LoVo (cell line): ENCODE measurements at places on chromosomes 2 and 18.

DNA sequence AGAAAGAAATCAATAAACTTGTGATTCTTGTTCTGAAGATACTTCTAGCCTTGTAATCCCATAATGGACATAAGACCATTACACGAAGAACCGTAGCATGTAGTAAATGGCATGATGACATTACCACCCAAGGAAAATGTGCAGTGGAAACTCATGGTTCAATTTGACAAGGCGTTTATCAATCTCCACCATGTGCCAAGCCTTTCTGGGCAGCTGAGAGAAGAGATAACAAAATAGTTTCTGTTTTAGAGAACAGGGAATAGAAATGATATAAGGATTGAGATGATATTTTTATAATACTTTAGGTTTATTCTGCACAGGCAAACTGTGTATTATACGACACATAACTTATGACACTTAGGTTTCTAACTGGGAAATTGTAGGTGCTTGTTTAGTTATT is 19.2 kb downstream of the ABI2 start:
- DNase-seq, result no peak

- DNase-seq, result no peak
Measured at GRCh38 chr2:234099266-234099665, 48.8 kb downstream of the SPP2 start.

DNA sequence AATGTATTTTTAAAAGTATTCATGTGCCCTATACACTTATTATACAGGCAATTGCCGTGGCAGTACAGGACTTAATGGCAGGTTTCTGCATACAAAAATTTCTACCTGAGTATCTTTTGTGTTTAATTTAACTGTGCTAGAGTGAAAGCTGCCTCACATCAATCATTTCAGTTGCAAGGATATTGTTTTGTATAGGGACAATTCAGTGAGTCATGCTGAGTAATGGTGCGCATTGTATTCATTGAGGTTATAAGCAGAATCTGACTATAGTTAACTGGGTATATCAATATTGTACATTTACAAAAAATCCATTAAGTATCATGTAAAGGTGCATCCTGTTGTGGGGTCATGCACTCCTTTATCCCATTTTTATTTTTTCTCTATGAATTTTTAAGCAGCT is 121.5 kb downstream of the GCA start:
- no peak for DNase-seq

DNA sequence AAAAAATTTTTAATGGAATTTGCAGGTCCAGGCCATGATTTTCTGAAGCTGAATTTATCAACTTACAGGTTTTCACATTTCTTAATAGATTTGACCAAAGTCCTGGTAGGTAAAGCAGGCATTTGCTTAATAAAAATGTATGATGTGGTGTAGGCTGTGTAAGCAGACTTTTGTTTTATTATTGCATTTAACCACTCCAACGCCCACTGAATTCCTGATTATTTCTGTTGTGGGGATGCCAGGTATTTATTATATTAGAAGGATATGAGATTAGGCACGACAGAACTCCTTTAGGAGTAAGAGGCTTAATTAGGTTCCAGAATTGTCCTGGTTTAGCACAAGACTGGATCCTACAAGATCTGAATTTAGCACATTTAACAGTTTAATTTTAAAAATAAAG is 111.1 kb downstream of the ADCYAP1 start:
- DNase-seq, result no peak

DNA sequence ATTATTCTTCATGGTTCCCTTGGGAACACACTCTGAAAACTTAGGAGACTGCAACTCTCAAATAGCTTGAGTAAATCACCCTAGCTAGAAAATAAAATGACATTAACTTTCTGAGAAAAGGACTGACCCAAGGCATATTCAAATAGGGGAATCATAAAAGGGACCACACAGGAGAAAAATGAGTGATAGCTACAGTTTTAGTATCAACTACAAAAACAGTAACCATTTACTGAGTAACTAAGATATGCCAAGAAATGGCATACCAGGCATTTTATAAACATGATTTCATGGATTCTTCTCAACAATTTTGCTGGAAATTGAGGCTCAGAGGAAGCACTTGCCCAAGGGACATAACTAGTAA is 84.5 kb downstream of the AFF3 start:
- DNase-seq, result no peak

GRCh38 chr2:227106845-227107759 is 56.9 kb downstream of the COL4A4 start:
- DNase-seq, result peak; percentile 56

GRCh38 chr18:79472176-79472575 is 76.4 kb downstream of the NFATC1 start:
- DNase-seq, result no peak

- DNase-seq, result no peak
Measured at GRCh38 chr2:17166506-17166905, 351.7 kb downstream of the RAD51AP2 start.

- DNase-seq, result no peak
Measured at GRCh38 chr2:85714841-85715240, 20.7 kb downstream of the GNLY start.

DNA sequence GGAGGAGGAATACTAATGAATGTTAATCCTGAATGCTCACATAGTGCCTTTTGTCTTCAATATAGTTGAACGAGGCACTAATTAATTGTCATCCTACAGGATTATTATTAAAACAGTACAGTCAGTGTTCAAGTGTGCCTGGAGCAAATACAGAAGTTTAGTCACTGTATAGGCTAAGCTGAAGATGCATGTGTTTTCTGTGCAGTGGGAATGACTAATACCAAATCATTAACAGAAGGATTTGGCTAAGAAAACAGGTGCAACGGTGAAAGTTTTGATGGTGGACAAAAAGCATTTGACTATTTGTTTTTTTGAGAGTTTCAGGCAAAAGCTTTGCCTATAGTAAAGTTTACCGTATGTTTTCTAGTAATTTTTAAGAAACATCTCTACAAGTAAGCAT is 62.8 kb downstream of the DCC start:
- DNase-seq, result no peak

DNA sequence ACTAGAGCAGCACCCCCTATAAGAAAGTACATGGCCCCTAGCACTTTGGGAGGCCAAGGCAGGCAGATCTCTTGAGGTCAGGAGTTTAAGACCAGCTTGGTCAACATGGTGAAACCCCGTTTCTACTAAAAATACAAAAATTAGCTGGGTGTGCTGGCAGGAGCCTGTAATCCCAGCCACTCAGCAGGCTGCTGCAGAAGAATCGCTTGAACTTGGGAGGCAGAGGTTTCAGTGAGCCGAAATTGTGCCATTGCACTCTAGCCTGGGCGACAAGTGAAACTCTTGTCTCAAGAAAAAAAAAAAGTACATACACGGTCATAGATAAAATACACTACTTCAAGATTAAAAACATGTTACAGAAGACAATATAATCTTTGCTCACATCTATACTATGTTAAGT is 63.8 kb downstream of the RAPH1 start:
- DNase-seq, result no peak

- DNase-seq, result no peak
Measured at GRCh38 chr2:128442891-128443302, 124.2 kb upstream of the HS6ST1 start.

DNA sequence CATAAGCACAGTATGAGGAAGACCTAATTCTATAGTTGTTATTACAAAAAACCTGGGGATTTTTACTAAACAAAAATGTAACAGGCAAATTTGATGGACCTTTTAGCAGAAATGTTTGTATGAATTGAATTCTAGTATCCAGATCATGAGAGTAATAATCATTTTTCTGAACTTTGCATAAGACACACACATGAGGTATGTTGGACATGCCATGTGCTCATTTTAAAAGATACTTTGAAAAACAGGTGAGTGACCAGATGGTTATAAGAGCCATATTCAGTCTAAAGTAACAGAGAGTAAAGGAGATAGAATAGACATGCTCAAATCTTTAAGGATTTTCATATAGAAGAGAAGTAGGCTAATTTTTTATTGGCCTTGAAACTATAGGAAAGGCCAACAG is 663.6 kb downstream of the NRXN1 start:
- DNase-seq, result no peak

- DNase-seq, result no peak
Measured at GRCh38 chr2:10499911-10500521, 51.9 kb upstream of the ODC1 start.

DNA sequence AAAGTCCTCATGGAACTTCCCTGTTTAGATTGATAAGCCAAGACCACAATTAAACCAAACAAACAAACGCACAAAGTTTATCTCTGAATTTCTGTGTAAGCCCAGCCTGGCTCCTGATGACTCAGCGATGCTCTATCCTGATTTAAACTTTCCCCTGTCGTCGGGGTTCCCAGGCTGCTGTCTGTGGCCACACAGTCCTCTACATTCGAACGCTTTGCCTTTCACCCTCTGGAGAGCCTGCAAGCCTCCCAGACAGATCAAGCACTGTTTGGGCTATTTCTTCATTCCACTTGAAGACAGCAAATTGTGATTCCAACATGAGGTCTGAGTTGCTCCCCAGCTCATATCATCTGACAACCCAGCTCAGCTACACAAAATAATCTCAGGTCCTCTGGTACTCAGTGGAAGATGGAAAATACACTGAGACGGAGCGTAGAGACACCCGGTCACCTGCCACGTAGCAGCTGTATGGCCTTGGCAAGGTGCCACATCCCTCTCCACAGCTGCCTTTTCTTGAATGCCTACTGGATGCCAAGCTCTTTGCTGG is 51.2 kb downstream of the CYRIA start:
- no peak for DNase-seq

DNA sequence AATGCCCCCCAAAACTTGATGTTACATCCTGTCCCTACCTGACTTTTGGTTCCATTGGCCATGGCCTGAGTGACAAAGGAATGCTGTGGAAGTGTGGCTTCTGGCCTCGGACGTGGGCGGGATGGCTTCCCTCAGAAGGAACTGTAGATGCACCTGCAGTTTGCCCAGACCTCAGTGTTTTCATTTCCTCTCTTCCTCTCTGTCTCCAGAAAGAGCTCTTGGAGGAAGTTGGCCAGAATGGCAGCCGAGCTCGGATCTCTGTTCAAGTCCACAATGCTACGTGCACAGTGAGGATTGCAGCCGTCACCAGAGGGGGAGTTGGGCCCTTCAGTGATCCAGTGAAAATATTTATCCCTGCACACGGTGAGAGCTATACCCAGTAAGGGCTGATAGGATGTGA is 61.0 kb upstream of the TMEM87B start:
- DNase-seq, result no peak

DNA sequence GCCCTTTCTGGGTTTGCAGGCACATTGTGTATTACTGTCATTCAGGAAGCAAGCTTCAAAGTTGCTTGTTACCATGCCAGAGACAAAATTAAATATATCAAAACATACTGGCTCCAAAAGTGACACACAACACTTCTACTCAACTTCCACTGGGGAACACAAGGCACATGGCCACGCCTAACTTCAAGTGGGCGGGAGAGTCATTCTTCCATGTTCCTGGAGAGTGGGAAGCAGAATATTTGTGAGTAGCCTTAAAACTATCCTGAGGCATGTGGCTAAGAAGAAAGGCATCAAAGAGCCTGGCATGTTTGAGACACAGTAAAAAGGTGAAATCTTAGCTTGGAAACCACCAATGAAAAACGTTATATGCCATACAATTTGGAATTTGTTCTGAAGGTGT is 90.5 kb upstream of the TACR1 start:
- DNase-seq, result no peak

DNA sequence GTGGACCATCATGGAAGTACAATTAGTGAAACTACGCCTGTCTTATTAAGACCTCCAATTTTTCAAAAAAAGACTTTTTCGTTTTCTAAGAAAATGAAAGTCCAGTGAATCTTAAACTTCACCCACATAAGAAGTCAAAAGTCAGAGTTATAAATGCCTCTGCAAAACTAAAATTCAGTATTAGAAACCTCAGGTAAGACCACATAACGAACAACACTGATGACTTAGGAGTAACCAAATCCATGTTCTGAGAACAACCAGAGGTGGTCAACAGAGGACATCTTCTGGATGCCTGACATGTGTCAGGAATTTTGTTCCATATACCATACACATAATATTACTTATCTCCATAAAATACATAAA is 62.4 kb downstream of the RPL31 start:
- no peak for DNase-seq

- DNase-seq, result no peak
Measured at GRCh38 chr2:96214554-96214953, 5.9 kb upstream of the STARD7 start.

- peak; percentile 52 for DNase-seq
Measured at GRCh38 chr2:112493858-112494648, 12.1 kb downstream of the TTL start.

- no peak for DNase-seq
Measured at GRCh38 chr2:30911327-30911726, 104.1 kb upstream of the CAPN13 start.

GRCh38 chr2:216107760-216108159 is 1.4 kb upstream of the XRCC5 start:
- DNase-seq, result no peak

GRCh38 chr2:90076311-90076710 is 1384.8 kb downstream of the RPIA start:
- no peak for DNase-seq

- DNase-seq, result no peak
Measured at GRCh38 chr2:40962026-40962425, 510.1 kb upstream of the SLC8A1 start.

DNA sequence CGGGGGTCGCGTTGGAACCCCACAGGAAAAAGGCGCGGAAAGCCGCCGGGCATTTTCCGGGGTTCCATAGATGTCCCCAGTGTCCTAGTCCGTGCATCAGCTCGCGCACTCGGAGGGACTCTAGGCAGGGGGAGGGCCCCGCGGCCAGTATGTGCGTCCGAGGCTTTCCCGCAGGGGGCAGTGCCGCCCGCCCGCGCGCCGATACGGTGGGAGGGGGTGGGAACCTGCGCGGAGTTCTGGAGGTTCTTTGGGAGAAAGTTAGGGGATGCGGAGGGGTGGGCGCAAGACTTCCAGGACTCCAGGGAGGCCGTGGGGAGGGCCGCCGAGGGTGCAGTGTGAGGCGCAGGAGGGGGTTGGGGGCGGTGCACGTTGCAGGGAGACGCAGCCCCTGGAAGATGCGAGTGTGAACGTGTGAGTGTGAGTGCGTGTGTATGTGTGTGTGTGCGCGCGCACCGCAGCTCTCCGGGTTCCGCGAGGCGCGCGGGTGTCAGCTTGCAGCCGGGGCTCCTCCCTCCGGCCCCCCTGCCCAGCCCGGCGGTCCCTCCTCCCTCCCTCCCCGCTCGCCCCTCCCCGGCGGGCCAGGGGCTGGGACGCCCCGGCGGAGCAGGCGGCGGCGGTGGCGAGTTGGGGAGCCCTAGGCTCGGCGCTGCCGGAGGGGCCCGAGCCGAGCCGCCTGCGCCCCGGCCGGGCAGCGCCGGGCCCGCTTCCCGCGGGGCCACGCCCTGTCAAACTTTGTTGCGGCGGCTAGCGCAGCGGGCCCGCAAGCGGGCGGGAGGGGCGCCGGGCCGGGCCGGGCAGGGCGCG is at the start of gene TCF7L1:
TCF7L1 (plus strand) TSS at position 559 of the 804 bp plus-strand sequence. CDS start 293 bp downstream, outside the sequence.
- peak; percentile 58 for DNase-seq

GRCh38 chr2:190420801-190421200 is 12.6 kb downstream of the MFSD6 start:
- no peak for DNase-seq

- DNase-seq, result no peak
Measured at GRCh38 chr2:190214426-190215194, 105.0 kb downstream of the HIBCH start.

GRCh38 chr18:38932752-38933151 is 1367.2 kb upstream of the CELF4 start:
- DNase-seq, result no peak

- DNase-seq, result no peak
Measured at GRCh38 chr2:236517251-236518031, 52.2 kb upstream of the ACKR3 start.

- no peak for DNase-seq
Measured at GRCh38 chr2:121388371-121388770, 103.4 kb upstream of the TFCP2L1 start.
